ENCODE measurements at places on chromosomes 1 and 21.

DNA sequence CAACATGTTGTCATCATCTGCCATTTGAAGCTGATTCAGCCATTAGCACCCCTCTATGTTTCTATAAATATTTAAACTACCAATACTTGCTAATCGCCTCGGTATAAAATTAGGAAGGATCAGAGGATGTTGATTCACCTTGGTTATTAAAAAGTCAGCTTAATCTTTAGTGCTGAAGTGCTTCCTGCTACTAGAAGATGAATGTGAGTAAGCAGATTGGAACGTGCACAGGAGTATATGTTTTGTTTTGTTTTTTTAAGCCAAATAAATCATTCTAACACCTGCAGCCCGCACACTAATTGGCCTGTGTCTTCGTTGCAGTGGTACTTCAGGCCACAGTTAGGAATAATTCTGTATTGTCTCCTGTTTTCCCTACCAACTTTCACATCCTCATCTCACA, 485.7 kb downstream of the AJAP1 start:
- no peak for DNase-seq

DNA sequence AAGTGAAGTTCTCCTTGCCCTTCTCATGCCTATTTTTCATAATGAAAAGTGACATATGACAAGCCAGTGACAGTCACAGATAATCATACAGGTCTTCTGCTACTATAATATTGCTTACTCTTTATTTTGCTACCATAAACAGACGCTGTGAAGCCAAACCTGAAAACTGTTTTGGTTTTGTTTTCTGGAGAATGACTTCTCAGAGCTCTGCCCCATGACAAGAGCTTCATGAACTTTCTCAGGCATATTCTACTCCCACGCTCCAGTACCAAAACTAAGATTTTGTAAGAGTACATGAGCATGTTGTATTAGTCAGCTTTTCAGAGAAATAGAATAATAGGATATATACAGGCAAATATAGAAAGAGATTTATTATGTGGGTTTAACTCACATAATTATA, 64.3 kb upstream of the VTCN1 start:
- no peak for DNase-seq

DNA sequence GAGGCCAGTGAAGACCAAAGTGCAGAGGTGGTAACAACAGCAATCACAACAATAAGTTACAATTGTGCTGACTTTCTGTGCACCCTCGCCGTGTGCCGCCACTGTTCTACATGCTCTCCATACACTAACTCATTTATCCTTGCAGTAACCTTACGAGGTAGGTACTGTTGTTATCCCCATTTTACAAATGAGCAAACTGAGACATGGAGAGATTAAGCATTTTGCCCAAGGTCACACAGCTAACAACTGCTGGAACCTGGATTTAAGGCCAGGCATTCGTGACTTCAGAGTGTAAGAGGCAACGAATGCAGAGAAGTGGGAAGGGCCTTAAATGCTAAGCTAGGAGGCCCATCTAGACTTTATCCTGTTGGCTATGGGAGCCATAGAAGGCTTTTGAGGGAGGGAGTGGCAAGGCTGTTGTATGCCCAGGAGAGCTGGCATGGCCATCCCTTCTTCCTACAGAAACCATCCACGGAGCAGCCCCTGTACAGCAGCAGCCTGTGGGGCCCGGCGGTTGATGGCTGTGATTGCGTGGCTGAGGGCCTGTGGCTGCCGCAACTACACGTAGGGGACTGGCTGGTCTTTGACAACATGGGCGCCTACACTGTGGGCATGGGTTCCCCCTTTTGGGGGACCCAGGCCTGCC, 36.6 kb downstream of the AZIN2 start:
- DNase-seq, result no peak

- no peak for DNase-seq
Measured at GRCh38 chr1:33713058-33713877, 150.6 kb upstream of the HMGB4 start.

GRCh38 chr1:76083189-76083588, 8.6 kb downstream of the ST6GALNAC3 start:
- DNase-seq, result no peak

DNA sequence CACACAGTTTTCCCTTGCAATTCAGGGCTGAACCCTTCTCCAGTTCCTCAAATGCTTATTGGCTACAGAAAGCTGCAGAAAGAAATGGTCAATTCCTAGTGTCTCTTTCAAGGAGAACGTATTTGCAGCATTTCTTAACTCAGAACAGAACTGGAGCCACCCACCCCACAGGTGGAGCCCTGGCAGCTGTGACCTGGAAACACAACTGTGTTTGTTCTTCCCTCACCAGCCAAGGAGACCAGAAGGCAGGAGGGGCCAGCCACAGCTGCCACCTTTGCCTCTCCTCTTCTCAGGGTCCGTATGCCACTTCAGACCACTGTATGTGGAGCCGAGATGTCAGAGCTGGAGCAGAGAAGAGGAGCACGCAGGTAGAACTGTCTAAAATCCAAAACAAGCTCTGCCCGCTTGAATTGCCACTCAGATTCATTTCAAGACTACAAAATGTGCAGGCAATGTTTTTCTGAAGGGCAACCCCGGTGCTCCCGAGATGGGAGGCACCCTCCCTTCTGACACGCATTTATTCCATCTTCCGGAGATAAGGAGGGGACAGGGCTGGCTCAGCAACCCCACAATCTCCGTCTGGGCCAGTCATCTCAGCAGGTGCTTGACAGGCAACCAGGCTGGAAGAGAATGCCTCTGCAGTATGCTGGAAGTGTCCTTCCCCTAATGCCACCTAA, 16.7 kb downstream of the CD247 start:
- DNase-seq, result no peak

GRCh38 chr1:176989754-176990153, 174.8 kb downstream of the ASTN1 start:
- DNase-seq, result no peak

- no peak for DNase-seq
Measured at GRCh38 chr1:94590203-94591137, 48.9 kb upstream of the F3 start.

GRCh38 chr1:64546013-64546412, 76.1 kb downstream of the CACHD1 start:
- no peak for DNase-seq

- no peak for DNase-seq
Measured at GRCh38 chr1:106022312-106022902, 1034.1 kb upstream of the PRMT6 start.

- DNase-seq, result no peak
Measured at GRCh38 chr1:16143005-16143565, 12.8 kb downstream of the EPHA2 start.

DNA sequence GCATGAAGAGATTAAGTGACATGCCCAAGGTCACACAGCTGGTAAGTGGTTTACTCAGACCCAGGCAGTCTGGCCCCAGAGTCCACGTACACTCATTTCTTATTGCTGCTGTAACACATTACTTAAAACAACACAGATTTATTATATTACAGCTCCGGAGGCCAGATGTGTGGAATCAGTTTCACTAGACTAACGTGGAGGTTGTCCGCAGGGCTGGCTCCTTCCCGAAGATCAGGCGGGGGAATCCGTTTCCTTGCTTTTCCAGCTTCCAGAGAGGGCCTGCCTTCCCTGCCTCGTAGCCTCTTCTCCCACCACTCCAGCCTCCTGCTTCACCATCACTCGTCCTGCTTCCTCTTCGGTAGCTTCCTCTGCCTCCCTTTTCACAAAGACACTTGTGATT, 81.2 kb downstream of the KCNN3 start:
- no peak for DNase-seq

- no peak for DNase-seq
Measured at GRCh38 chr1:206727981-206728696, 42.4 kb upstream of the IL19 start.

GRCh38 chr1:2300004-2300771, 72.1 kb downstream of the SKI start:
- DNase-seq, result no peak

- DNase-seq, result no peak
Measured at GRCh38 chr21:31293986-31294385, 50.1 kb downstream of the TIAM1 start.
